ENCODE measurements at places on chromosomes 2 and 18.

- no peak for DNase-seq
These were observed 95.9 kb upstream of the SPTBN1 start for GRCh38 chr2:54360055-54360792.

GRCh38 chr2:176268976-176269318, 295 bp upstream of the MTX2 start:
- DNase-seq: no peak

DNA sequence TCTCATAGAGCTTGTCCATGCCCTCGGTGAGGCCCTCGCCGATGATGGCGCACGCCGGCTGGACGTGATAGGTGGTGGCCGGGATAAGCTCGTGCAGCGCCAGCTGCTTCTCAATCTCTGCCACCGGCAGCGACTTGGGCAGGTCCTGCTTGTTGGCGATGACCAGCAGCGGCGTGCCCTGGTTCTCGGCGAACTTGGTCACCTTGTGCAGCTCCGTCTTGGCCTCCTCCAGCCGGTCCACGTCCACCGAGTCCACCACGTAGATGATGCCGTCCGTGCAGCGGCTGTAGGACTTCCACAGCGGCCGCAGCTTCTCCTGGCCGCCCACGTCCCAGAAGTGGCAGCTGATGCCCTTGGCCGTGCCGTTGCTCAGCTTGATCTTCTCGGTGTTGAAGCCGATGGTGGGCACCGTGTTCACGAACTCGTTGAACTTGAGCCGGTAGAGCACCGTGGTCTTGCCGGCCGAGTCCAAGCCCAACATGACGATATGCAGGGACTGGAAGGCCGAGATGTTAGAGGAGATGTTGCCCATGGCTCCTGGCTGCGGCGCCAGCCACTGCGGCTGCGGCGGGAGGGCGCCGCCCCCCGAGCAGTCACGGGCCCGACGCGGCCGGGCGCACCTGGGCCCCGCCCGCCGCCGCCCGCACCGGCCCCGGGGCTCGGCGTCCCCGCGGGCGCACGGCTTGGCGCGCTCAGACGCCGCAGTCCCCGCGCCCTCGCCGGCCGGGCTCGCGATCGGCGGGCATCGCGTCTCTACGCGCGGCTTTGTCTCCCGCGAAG, 636 bp downstream of the ARL4C start:
- DNase-seq: peak; percentile 56

DNA sequence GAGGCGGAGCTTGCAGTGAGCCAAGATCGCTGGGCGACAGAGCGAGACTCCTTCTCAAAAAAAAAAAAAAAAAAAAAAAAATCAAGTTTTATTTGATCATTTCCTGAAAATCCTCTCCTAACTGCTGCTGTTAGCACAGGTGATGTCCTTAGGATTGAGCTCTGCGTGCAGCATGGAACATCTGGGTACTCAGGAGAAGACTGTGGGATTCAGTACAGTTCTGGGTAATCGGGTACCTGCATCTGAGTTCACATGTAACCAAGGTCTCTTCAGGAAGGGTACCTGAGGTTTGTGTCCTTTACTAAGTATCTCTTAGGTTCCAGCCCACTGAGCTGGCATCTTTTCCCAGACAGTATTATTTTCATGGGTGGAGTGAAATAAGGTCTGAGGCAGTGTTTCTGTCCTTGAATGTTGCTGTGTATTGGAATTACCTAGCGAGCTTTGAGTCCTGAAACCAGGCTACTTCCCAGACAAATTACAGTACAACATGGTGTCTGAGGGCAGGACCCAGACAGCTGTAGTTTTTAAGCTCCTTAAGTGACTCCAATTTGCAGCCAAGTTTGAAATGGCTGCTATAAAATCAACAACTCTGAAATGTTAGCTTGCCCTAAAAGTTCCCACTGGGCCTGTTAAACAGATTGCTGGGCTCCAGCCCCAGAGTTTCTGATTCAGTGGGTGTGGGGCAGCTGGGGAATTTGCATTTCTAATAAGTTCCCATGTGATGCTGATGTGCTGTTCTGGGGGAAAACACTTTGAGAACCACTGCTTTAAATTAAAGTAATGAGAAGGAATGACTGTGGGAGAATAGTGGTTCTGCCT, 120.5 kb downstream of the PMAIP1 start:
- no peak for DNase-seq

- DNase-seq: no peak
These were observed 122.4 kb downstream of the NDUFA10 start for GRCh38 chr2:239902749-239903201.

DNA sequence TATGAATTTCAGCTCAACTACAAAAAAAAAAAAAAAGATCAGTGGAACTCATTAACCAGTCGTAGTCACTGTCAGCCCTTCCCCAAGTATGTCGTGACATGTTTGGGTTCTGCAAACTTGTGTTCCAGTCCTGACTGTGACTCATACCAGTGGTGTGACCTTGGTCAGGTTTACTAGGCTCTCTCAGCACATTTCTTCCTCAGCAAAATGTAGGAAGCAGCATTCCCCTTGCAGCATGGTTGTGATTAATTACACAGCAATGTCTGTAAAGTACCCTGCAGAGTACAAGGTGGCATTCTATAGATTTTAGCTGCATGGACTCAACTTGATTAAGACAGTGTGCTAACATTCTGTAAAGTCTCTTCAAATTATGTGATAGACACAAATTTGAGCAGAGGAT, 156.9 kb downstream of the LAMA1 start:
- no peak for DNase-seq

GRCh38 chr2:24026233-24026632, 16.3 kb downstream of the MFSD2B start:
- no peak for DNase-seq

DNA sequence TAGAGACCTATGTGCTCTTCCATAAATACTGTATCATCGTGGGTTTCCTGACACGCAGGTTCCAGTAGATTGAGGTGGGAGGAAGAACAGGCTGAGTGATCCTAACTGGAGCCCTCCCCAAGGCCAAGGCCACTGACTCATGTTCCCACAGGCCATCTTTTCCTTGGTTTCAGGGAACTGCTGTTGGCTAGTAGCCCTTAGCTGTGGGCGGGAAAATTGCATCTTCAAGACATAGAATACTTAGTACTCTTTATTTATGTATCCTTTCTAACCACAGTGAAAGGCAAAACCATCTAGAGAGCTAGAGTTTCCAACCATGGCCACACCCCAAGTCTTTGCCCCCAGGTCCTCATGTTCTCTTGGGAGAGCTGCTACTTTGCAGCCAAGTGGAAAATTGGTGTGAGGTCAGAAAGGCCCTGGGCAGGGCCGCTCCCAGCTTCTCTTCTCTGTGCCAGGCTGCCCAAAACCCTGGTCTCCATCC, 55.9 kb downstream of the COPS8 start:
- DNase-seq: no peak

- no peak for DNase-seq
These were observed 339.8 kb upstream of the TCF4 start for GRCh38 chr18:55927831-55928230.

- DNase-seq: no peak
These were observed 317.6 kb upstream of the NCKAP5 start for GRCh38 chr2:133885847-133886246.

DNA sequence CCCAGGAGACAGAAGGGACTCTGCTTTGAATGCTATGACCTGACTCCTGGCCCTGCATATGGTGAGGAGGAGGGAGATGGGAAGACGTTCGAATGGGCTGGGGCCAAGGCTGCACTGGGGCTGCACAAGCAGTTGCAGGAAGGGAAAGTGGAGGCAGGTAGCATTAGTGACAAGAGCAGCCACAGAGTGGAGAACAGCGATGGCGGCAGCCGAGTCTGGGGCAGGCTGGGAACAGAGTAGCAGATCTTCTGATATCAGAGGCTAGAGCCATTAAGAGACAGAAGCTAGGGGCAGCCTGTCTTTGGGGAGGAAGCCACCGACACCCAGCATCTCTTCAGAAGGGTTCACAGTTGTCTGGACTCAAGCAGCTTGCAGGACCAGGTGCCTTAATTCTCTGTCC, 50.1 kb downstream of the ST3GAL5 start:
- no peak for DNase-seq

DNA sequence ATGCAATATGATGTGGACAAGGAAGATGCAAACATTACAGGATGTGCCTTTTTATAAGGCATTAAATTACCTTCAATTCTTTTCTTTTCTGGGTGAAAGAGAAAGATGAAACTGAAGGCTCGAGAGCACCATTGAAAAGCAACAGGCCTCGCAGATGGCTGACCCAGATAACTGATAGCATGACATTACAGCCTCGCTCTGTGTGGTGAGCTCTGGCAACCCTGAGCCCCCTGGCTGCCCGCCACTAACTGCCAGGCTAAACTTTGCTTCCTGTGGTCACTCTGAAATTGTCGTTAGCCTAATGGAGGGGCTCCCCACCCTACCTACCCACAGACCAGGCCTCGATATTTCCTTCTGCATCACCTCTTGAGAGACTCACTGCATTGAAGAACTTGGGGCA, 516.8 kb upstream of the FANCL start:
- DNase-seq: no peak

- DNase-seq: no peak
These were observed 36.0 kb upstream of the FZD5 start for GRCh38 chr2:207805566-207806226.

GRCh38 chr2:223560749-223561435, 41.3 kb downstream of the SCG2 start:
- no peak for DNase-seq

DNA sequence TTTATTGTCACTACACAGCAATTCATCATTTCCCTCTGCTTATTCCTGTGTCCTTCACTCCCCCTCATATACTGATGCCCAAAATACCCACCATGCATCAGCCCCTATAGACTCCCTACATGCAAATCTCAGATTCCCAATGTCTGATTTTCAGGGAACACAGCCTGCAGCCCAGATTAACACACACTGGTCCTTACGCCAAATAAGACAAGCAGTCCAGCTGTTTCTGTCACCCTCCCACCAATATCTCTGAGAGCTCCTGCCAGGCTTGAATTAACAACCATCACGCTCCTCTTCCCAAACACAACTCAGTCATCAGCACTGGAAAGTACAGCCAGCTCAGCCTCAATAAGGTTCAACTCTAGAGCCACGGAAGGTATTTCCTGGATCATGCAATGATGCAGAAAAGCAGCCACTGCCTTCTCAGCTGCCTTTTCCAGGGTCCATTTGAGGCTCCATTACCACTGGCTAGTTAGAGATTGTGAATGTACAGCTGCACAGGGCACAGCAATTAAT, 39.0 kb upstream of the SLC35F5 start:
- no peak for DNase-seq

DNA sequence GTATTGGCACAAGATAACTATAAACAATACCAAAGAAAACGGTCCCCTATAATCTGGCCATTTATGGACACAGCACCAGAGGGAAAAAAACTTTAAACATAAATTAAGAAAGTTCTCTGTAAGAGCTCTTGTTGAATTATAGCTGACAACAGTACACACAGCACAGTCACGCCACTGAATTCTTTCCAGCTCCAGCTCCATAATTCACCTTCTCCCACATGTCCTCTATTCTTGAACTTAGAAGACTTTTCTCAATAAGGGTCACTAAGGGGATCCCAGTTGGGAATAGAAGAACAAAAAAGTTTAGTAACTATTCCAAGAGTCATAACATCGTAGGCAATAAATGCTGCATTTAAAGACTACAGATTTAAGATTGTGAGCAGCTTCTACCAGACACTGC, 124.6 kb upstream of the CYP1B1 start:
- no peak for DNase-seq

DNA sequence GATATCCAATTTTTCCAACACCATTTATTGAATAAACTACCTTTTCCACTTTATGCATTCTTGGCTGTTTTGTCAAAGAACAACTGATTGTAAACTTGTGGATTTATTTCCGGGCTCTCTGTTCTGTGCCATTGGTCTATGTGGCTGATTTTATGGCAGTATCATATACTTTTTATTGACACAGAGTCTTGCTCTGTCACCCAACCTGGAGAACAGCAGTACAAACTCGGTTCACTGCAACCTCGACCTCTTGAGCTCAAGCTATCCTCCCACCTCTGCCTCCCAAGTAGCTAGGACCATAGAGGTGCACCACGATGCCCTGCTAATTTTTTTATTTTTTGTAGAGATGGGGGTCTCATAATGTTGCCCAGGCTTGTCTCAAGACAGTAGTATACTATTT, 6.7 kb upstream of the GALNT5 start:
- DNase-seq: no peak

- DNase-seq: no peak
These were observed 22.2 kb upstream of the ASNSD1 start for GRCh38 chr2:189639007-189639609.

DNA sequence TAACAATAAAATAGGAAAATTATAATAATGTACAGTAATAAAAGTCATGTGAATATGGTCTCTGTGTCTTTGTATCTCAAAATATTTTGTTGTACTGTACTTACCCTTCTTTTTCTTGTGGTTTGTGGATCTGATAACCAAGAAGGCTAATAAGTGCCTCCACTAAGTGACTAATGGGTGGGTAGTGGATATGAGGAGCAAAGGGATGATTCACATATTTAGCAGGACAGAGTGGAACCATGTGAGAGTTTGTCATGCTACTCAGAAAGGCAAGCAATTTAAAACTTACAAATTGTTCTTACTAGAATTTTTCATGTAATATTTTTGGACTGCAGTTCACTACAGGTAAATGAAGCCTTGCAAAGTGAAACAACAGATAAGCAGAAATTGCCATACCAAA, 1241.2 kb upstream of the CDH2 start:
- no peak for DNase-seq

DNA sequence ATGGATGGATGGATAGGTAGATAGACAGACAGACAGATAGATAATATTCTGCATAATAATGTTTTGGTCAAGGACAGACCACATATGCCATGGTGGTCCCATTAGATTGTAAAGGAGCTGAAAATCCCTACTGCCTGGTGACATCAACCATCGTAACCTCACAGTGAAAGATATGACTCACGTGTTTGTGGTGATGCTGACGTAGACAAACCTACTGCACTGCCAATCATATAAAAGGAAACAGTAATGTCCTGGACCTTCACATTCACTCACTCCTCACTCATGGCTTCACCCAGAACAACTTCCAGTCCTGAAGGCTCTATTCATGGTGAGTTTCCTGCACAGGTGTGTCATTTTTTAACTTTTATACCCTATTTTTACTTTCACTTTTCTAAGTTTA, 202.9 kb upstream of the TPO start:
- DNase-seq: no peak

DNA sequence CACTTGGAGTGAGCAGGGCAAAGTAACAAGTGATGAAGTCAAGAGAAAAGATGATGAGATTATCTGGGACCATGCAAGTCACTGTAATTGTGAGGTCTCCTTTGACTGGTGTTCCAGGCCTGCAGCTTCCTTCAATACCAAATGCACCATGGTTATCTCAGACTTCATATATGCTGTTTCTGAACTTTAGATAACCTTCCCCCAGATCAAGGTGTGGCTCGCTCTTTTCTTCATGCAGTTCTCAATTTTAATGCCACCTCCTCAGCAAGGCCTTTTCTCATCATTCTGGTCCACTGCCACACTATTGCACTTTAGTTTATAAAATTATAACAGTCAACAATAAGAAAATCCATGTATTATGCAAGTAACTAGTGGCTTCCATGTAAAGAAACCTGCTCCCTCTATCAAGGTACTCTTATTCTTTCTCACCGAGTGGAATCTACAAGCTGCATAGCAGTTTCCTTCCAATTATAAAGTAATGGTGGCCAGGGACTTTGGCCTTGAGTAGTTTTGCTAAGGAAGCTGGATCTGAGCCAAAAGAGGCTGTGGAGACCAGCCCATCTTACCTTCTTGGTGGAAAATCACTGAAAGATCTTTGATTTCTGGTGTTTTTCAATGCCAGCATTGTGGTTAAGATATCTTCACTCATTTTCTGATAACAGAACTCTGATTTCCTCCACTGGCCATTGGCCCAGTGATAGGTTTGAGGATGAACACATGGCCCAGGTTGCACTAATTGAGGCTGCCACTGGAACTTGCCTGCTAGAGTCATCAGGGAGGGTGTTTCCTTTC, 113.6 kb downstream of the KCNE4 start:
- DNase-seq: no peak

Measured in MM.1S (cell line).